Stimulated activated CD8-positive, alpha-beta memory T cell treated with anti-CD3 and anti-CD28 coated beads, Interleukin-12 subunit alpha, Interleukin-12 subunit beta, amount 100 ng/mL, for 4 hours (primary cell): ENCODE measurements at places on chromosomes 7 and 10.

- DNase-seq: peak; percentile 28
These were observed 28.2 kb downstream of the PFKP start for GRCh38 chr10:3095373-3096139.

DNA sequence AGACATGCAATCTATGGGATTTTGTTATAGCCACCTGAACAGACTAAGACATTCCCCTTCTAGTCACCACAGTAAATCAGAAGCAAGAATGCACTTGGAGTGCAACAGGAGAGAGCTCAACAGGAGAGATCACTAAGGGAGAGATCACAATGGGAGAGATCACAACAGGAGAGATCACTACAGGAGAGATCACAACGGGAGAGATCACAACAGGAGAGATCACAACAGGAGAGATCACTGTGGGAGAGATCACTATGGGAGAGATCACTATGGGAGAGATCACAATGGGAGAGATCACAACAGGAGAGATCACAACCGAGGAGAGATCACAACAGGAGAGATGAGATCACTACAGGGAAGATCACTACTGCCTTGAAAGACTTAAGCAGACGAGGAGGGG, 238.5 kb upstream of the PITRM1 start:
- no peak for DNase-seq

- no peak for DNase-seq
These were observed 15.5 kb downstream of the ZNF488 start for GRCh38 chr10:47368431-47369180.

GRCh38 chr10:25902002-25902401, 32.0 kb upstream of the MYO3A start:
- no peak for DNase-seq

DNA sequence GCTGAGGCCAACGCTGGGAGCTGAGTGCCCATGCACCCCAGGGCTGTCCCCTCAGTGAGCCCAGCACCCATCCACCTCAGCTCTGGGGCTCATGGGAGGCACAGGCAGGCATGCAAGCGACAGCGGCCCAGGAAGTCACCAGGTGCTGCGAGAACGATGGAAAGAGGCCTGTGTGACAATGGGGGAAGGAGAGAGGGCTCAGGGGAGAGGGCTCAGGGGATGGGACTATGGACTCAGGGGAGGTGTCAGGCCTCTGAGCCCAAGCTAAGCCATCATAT, 292.5 kb downstream of the WDR37 start:
- no peak for DNase-seq

DNA sequence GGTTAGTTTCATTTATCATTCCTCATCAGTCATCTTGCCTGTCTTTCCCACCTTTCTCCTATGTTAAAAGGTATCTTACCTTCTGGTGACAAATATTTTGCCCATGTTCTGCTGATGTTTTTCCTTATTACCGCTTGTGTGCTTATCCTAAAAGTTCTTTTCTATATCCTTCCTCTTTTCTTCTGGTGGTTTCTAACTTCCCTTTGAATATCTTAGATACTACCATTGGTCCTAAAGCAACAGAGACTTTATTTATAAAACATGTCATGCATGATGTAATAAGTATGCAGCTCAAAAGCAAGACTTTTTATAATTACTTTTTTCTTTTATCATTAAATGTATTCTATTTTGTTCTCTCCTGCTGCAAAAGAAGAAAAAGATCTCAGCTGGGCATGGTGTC, 24.8 kb downstream of the TBC1D12 start:
- no peak for DNase-seq

DNA sequence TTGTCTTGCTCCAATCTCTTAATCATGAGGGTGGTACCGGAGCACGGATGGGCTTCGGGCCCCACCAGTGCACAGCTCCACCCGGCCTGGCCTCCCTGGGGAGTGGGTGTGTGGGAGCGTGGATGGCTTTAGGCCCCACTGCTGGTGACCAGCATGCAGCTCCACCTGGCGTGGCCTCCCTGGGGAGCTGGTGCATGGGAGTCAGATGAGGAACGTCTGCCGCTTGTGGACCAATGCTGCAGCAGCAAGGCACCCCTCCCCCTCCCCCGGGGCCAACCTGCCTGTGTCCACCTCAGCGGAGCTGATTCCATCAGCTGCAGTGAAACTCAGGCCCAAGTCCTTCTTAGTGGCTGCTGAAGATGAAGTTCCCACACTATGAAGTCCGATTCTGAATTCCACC, 511.4 kb downstream of the PTPRN2 start:
- no peak for DNase-seq

DNA sequence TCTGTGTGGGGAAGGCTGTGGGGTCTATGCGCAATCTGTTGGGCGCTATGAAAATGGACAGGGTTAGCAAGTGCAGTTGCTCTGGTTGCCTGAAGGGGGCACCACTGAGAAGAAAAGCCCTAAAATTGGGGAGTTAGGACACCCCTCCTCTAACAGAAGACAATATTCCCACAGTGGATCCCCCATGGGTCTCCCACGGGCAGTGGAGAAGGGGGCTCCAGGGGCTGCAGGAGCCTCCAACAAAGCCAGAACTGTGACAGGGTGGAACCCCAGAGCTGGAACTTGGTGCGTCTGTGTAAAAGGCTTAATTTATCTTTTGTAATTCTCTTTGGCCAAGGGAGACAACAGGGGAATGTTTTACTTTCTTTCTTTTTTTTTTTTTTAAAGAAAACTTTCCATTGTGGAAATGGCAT, 12.5 kb upstream of the COL13A1 start:
- no peak for DNase-seq

DNA sequence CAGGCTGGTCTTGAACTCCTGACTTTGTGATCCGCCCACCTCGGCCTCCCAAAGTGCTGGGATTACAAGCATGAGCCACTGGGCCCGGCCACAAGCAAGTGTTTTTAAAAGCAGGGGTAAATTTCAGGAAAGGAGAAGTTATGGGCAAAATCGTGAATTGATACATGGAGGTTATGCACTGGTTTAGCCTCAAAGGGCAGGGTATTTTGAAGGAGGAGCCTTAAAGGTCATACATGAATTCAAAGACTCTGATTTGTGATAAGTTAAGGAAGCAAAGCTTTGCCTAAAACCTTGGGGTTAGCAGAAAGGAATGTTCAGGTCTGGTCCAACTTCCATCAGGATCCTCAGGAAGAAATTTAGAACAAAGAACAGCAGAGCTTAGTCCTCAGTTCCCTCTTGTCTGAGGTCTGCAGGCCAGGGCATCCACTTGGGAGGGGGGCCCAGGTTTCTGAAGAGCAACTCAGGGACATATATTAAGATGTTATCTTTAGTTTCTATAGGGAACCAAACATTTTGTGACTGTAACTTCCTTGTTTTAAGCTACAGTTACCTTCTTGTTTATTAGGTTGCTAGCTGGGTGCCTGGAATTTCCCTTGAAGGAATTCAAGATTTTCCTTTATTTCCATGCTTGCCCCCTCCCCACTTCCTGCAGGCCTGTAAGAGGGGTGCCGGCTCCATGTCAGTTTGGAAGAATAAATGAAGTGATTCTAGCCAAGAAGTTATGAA, 2.8 kb upstream of the REPIN1 start:
- no peak for DNase-seq

DNA sequence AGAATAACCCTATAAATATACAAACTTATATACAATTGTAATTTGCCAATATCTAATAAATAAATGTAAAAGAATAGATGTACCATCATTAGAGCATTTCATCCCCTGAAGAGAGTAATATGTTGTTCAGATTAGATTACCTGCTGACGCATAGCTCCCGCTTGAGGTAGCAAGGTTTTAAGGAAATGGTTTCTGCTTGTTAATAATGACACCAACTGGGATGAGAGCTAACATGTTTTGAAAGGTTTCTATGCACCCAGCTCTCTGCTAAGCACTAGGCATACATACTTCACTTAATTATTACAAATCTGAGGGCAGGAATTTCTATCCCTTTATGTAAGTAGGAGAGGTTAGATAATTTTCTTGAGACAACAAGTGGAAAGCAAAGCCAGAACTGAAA, 1003.3 kb upstream of the SORCS1 start:
- DNase-seq: no peak

GRCh38 chr7:34077168-34077567, 171.8 kb downstream of the BMPER start:
- DNase-seq: no peak

DNA sequence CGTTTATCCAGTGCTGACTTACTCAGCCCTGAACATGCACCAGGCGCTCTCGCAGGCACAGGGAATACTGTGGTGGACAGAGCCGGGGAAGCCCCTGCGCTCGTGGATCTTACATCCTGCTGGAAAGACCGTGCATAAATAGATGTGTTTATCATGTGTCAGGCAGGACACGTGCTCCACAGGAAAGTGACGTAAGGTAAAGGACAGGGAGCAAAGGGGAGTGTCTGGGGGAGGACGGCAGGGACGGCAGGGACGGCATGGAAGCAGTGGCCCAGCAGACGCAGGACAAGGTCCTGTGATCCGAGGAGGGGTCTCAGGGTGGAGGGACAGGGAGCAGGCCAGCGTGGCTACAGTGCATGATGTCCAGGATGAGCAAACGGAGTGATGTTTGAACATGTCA, 410.5 kb downstream of the PAXIP1 start:
- no peak for DNase-seq

GRCh38 chr10:11898372-11899066, 75.4 kb downstream of the PROSER2 start:
- DNase-seq: no peak

DNA sequence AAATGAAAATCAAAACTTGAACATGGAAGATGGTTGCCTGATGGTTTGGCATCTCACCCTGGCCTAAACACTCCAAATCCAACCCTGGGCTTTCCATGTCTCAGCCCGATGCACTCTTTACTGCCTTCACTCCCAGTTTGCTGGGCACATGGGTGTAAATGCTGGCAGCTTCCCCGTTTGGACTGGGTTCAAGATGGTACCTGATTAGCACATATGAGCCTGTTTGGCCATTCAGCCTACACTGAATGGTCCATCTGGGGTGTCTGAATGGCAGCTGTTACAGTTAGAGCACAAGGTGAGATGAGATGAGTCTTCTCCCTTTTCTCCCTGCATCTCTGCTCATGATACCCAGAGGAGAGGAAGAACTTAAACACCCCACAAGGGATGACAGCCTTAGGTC, 37.1 kb downstream of the ATXN7L1 start:
- DNase-seq: no peak

DNA sequence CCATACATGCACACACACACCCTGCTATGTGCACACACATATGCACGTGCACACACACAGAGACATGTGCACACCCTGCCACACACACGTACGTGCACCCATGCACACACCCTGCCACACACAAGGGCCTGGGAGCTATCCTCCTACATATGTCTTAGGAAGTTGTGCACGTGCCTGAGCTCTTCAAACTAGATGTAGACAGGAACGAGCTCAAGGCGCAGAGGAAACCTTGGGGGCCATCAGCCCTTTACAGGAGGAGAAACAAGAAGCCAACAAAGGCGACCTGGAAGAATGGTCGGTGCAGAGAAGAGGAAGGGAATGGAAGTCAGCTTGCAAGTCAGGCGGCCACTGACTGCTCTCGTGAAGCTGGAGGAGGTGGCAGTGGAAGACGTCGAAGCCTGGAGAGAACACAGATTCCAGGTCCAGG, 58.7 kb downstream of the AOC1 start:
- no peak for DNase-seq

DNA sequence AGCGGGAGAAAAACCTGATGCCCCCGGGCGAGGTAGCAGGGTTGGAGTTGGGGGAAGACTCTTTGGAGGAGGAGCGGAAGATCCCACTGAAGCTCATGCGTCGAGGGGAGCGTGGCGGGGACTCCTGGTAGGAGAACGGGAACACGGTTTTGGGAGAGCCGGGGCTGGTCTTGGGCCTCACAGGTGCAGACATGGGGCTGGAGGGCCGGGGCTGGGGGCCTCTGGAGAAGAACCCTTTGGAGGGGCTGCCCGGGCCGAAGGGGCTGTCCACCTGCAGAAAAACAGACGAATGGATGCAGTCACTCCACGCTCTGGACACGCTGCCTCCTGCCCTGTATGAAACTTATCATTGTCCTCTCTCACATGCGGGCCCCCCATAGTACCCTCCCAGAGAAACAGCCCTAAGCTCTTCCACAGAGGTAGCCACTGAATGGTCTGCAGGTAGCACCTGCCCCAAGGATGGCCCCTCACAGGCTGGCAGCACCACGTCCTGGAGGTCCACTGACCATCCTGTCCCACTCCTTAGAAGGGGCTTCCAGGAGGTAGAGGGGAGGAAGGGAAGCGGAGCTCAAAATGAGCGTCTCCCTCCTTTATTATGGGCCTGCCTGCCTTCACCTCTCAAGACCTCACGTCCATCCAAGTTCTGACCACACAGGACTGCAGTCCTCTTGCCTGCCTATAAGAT, 95.6 kb downstream of the PRKAG2 start:
- DNase-seq: no peak

DNA sequence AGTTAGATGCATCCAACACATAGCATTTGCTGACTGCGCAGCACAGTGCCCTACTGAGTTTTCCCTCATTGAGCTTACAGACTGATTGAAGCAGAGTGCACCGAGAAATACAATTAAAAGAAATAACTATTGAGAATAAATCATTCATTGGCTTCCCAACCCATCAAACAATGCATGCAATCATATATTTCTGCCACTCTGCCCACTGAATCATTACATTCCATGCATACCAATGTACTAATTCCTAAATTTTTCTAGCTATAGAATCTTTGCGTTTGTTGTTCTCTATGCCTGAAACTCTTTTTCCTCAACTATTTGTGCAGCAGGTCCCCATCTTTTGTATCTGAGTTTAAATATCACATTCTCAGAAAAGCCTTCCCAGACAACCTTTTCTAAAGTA, 783.8 kb downstream of the SORCS1 start:
- no peak for DNase-seq

GRCh38 chr10:79405221-79405994, 40.0 kb downstream of the ZCCHC24 start:
- DNase-seq: no peak

DNA sequence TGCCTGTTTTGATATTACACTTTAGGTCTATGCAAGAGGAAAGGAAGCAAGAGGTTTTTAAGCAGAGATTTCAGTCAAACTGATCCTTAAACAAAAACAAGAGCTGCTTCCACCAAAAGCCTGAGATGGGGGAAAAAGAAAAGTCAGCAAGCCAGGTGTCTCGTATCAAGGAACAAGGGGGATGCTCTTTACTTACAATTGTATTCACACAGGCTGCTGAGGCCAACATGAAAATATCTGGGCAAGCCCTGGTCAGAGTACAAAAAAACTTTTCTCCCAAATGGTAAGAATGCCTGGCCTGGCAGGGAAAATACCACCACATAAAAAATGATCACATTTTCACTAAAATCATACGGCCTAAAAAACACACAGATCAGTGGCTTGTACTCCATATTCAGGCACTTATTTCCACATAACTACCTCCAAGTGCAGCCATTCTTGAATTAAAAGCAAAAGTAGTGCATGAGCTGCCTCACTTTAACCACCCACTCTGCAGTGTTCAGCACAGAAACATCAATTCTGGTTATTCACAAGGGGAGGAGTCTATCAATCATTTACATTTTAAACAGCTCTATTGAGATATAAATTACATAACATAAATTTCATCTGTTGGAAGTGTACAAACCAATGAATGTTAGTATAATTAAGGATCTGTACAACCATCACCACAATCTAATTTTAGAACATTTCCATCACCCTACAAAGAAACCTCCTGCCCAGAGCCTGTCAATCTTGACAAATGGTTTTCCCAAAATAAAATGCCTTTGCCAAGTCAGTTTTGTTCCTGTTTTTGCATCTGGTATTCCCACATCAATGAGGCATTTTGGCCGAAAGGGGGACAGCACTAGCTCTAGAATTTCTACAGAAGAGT, 70.2 kb downstream of the GRB10 start:
- DNase-seq: no peak

- no peak for DNase-seq
These were observed 16.0 kb upstream of the PRSS1 start for GRCh38 chr7:142733271-142733670.
